CD4-positive, alpha-beta T cell treated with Interleukin-12 subunit alpha and Interleukin-12 subunit beta, for 1 hour (primary cell): ENCODE measurements at places on chromosomes 4 and X.

- no peak for DNase-seq
Observed at GRCh38 chrX:18755651-18756050, 48.2 kb downstream of the PPEF1 start.

DNA sequence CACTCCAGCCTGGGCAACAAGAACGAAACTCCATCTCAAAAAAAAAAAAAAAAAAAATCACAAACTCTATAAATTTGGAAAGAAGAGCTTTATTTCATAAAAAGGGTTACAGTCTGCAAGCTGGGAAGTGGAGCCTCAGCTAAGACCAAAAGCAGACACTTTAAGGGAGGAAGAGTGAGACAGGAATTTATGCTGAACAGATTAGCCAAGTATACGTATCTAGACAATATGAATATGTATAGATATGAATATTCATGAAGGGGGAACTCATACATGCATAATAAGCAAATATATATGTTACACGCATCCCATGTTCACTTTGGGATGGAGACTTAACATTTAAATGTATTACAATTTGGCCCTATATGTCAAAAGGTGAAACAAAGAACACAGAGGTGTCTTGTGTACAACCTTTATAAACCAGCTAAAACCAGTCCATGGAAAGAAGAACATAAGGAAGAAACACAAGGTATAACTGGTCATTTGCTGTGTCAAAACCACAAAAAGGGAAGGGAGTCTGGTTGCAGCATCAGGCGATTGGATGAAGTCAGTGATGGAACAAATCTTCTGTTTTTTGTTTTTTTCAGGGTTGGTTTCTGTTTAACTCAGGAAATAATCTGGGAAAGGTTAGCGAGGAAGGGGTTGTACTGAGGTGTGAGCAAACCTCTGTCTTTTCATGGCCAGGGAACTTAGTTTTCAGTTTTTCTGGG, 130.0 kb upstream of the MAOA start:
- DNase-seq, result no peak

DNA sequence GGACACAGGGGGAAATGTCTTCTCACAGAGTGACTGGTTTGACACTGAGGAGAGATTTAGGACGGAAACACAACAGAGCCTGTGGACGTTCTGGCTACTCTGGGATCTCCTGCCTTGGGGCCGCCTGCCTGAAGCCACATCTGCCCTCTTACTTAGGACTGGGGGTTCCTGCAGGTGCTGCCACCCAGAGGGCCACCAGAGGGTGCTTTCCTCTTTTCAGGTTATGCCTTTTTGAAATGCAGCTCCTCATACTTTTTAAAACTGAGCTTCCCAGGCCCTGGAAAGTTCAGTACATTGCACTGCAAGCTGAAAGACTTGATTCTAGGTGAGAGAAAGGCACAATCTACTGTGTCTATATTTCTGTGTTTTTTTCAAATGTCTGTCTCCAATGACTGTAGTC, 92.2 kb upstream of the PGRMC2 start:
- no peak for DNase-seq

- no peak for DNase-seq
Observed at GRCh38 chrX:41184312-41184711, 99.1 kb downstream of the USP9X start.

- no peak for DNase-seq
Observed at GRCh38 chr4:1226144-1226481, 22.8 kb downstream of the CTBP1 start.

DNA sequence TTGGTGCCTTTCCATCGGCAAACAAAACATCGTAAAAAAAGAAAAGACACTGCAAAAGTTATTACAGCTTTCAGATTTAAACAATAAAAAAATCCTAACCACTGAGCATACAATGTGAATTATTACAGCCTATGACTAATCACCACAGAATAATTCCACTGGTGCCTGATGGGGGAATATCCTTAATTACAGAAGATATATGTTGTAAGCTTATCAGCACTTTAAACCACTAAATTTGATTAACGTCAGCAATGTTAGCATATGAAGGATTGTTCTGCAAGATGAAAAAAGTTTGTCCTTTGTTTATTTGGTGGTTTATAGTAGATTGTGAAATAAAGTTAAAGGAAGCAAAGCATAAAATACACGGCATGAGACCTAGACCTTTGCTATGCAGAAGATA, 210.2 kb upstream of the ADAMTS3 start:
- DNase-seq, result no peak

- peak; percentile 34 for DNase-seq
Observed at GRCh38 chrX:66638591-66639500, at the start of gene EDA2R. Gene EDA2R (minus strand): TSS chrX:66639078. CDS start chrX:66616020, 23,058 bp downstream.

- DNase-seq, result no peak
Observed at GRCh38 chr4:113243312-113243711, 193.9 kb downstream of the ANK2 start.

DNA sequence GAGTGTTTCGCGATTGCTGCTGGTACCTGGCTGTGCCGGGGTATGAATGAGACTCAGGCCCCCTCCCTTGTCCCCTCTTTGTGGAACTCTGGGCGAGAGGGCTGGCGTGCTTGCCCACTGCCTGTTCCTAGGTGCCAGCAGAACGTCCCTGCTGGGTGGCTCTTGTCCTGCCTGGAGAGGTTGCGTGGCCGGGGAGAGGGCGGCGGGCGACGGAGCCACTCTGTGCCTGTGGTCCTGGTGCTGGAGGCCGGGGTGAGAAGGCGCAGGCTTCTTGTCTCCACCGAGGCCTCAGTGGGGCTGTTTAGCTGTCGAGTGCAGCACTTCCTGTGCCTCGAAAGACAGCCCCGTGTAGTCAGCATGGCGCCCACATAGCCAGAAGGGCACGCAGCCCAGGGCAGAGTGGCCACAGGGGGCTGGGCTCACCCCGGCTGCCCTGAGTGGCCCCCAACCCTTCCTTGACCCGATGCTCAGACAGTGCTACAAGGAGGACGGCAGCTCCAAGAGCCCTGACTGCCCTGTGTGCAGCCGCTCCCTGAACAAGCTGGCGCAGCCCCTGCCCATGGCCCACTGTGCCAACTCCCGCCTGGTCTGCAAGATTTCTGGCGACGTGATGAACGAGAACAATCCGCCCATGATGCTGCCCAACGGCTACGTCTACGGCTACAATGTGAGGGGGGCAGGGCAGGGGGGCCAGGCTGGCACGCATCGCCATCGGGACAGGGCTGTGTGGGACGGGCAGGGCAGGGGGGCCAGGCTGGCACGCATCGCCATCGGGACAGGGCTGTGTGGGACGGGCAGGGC, 8.9 kb upstream of the UVSSA start:
- no peak for DNase-seq
